ENCODE measurements at places on chromosomes 16 and 17.

DNA sequence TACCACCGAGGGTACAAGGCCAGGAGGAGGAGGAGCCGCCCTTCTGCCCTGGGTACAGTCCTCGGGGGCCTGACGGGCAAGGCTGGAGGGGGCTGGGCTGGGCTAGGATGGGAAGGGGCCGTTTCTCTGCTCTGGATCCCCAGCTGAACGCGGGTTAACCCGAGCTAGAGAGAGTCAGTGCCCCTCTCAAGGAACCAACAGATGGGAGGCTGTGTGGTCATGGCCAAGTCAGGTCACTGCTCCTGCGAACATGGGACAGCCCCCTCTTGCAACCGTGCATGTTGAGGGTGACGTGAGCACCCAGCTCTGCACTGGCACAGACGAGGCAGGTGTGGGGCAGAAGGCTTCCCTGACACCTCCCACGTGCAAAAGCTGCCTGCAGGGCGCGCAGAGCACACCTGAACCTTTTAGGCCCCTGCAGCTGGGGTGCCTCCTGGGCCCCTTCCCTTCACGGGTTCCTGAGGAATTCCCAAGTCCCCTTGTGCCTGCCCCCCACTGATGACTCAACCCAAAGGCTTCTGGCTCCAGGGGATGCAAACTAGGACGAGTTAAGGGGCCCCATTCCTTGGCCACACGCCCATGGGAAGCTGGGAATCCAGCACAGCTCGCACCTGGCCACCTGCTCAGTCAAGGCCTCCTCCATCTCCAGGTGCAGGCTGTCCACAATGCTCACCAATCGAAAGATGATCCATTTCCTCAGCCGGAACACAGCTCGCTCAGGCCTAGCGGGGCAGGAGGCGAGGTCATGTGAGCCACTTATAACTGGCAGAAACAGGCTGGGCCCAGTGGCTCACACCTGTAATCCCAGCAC, 6.3 kb downstream of the MYBBP1A start:
- no peak for DNase-seq

DNA sequence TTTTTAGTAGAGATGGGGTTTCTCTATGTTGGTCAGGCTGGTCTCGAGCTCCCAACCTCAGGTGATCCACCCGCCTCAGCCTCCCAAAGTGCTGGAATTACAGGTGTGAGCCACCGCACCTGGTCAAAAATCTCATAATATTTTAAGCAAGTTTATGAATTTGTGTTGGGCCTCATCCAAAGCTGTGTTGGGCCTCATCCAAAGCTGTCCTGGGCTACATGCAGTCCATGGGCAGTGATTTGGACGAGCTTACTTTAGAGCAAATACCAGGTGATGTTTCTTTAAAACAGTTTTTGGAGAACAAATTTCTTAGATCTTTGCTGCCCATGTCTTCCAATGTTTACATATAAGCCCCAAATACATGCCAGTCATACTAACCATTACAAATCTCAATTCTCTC, 84.4 kb upstream of the C17orf78 start:
- no peak for DNase-seq

DNA sequence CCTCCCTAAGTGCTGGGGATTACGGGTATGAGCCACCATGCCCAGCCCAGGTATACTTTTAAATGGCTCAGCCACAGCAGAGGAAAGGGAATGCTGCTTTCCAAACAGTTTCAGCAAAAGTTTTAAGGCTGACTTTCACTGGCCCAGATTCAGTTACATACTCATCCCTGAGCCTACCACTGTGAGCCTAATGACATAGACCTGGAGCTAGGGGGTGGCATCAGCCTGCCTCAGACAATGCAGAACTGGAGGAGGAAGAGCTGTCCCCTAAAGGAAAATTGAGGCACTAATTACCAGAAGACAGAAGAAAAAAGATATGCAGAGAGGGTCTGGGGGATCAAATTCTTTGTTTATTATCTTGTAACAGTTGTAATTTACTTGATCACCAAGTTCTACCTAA, 43.9 kb downstream of the HS3ST4 start:
- DNase-seq: no peak

- no peak for DNase-seq
Observed at GRCh38 chr17:12406623-12407215, 259.0 kb upstream of the MYOCD start.

- DNase-seq: no peak
Observed at GRCh38 chr17:48555258-48556228, 10.6 kb upstream of the HOXB2 start.

DNA sequence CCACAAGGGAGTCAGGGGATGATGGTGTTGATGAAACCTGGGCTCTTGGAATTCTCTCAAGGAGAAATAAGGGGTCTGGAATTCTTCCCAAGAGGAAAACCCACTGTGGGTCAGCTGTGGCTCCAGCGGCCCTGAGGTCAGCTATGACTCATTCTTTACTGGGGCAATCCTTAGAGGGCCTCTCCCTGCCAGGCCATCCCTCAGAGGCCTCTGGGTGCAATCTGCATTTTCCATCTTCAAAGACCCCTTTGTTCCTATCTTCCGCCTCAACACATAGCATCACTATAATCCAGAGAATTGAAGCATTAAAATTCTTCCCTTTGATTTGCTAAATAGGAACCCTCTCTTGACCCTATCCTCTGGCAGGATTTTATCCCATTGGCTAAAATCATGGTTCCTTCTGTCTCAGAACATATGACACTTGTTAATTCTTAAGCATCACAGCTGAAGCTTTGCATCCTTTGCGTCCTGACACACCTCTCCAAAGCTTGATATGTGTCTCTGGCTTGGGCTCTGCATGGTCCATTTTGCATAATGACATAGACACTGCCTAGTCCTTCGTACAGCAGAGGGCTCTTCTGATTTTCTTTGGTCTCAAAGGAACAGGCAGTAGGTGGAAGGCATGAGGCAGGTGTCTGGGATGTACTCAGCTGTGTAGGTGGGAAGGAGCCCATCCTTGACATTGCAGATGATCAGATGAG, 4.4 kb upstream of the KRT37 start:
- DNase-seq: no peak

- DNase-seq: no peak
Observed at GRCh38 chr16:81572386-81573144, 128.0 kb downstream of the CMIP start.

GRCh38 chr16:47382362-47382761, 78.5 kb downstream of the ITFG1 start:
- no peak for DNase-seq

- DNase-seq: no peak
Observed at GRCh38 chr16:76059186-76059585, 218.0 kb upstream of the CNTNAP4 start.

All from HS-27A (cell line).